ENCODE measurements at places on chromosomes 3 and 15.

GRCh38 chr3:148694116-148694515 is 3.6 kb upstream of the AGTR1 start:
- no peak for DNase-seq

DNA sequence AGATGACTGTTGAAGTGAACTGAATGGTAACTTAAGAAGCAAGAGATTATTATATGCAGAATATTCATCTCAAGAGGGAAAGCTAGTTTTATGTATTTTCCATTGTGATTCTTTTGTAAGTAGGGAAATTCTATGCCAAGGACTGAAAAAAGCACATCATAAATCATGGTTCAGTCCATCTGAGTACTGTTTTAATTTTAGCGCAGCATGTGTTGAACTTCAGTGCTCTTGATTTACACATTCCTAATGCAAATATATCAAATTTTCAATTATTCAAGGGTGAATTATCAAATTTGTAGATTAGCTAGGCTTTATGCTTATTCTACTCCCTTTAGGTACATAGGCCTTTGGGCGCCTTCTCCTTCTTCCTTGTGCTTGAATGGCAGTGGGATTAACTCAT is 50.3 kb upstream of the TCF12 start:
- DNase-seq, result no peak

- DNase-seq, result no peak
These were observed 38.4 kb upstream of the VPS8 start for GRCh38 chr3:184773283-184774186.

GRCh38 chr3:194407423-194407822 is 8.4 kb upstream of the GP5 start:
- DNase-seq, result no peak

DNA sequence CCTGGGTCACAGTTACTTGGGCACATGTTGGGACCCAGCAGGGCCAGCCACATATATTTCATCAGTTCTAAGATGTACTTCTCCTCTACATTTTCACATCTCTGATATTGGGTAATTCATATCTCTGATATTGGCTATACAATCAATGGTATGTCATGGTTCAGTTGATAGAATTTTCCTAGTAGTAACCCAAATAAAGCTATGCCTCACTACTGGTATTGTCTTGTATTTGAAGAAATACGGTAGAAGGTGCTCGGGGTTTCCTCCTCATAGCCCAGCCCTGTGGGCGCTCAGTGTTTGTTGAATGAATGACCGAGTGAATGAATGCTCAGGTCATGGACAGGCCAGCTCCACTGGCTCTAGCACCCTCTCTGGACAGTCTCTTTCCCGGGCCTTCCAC is 94.1 kb downstream of the RAB11A start:
- DNase-seq, result no peak

- no peak for DNase-seq
These were observed 24.7 kb upstream of the ZBED2 start for GRCh38 chr3:111619833-111620232.

- no peak for DNase-seq
These were observed 41.3 kb downstream of the METTL6 start for GRCh38 chr3:15385901-15386653.

DNA sequence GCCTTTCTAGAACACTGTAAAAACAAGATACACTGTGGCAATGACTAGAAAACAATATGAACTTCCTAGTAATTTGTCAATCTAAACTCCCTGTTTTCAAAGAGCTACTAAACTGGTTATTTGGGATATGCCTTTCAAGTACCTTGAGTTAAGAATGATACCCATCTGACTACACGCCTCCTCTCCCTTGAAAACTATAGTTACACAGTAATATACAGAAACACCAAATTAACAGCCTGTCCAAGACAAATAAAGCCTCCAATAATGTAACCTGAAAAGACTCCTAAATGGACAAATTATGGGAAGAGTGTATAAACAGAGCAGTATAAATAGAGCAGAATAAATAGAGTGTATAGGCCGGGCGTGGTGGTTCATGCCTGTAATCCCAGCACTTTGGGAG is 70.1 kb downstream of the SMARCC1 start:
- DNase-seq, result no peak

- no peak for DNase-seq
These were observed 930.6 kb upstream of the SEMA6D start for GRCh38 chr15:46786590-46787285.

GRCh38 chr3:124630960-124631359 is 99.3 kb upstream of the UMPS start:
- DNase-seq, result no peak

DNA sequence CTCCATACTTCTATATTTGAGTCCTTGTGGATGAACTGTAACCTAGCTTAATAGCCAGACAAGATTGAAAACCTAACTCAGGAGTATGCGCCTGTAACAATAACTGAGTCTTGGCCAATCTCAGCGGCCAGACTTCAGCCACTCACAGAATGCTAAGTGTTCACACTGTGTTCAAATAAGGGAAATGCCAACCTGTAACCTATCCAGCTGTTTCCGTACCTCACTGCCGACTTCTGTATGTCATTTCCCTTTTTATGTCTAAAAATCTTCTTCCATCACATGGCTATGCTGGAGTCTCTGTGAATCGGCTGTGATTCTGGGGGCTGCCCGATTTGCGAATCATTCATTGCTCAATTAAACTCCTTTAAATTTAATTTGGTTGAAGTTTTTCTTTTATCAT is 169.2 kb downstream of the NFKBIZ start:
- no peak for DNase-seq

Measured in CD4-positive, alpha-beta T cell treated with Interleukin-2 at 100 ng/mL for 4 hours (primary cell).